Motor neuron (in vitro differentiated cells): ENCODE measurements at places on chromosomes 16 and 17.

GRCh38 chr17:19414396-19415280, 3.6 kb downstream of the RNF112 start:
- ATAC-seq = no peak

DNA sequence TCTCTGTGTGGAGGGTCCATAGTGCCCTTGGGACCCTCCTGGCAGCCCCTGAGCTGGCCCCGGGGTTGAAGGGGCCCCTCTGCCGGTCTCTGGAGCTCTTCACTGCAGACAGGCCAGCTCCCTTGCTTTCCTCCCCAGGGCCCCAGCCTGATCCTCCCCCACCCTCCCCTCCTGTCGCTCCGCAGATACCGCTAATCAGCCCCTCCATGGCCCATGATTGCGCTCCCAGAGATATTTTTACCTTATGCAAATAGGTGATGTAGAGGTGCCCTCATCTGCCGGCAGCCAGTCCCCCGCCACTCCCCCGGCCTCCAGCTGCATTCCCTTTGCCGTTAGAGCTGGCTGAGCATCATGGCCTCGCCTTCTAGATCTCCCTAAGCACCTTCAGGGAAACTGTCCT, 9.2 kb downstream of the MMP15 start:
- peak; percentile 36 for ATAC-seq

- no peak for ATAC-seq
Observed at GRCh38 chr16:81528256-81528655, 83.6 kb downstream of the CMIP start.

GRCh38 chr17:46072998-46073397, 73.9 kb downstream of the STH start:
- ATAC-seq = no peak

DNA sequence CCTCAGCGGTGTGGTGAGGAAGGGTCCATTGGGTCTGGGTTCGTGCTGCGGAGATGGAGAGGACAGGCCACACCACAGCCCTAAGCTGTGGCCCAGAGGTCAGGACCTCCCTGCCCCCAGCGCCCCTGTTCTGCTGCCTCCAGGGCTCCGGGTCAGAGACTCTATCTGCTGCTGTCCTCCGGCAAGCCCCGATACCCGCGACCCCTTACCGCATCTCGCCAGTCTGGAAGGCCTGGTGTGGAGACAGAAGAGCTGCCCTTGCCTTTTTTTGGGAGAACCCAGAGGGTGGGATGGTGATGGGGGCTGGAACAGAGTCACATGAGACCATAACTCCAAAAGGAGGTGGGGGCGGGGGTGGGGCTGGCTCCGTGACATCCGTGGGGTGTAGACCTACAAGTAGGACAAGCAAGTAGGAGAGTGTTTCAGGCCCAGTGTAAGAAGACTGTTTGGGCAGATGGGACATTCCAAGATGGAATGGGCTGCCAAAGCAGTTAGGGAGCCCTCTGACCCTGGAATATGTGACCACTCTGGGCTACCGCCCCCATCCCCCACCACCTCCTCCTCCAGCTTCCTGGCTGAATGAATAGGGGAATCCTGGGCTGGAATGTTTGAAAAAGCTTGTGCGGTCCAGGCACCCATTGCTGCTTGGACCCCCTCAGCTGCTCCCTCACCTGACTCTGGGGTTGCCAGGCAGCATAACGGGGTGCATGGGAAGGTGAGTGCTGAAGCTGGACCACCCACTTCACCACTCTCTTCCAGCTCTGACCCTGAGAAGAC, 1.4 kb downstream of the XYLT2 start:
- ATAC-seq = no peak

DNA sequence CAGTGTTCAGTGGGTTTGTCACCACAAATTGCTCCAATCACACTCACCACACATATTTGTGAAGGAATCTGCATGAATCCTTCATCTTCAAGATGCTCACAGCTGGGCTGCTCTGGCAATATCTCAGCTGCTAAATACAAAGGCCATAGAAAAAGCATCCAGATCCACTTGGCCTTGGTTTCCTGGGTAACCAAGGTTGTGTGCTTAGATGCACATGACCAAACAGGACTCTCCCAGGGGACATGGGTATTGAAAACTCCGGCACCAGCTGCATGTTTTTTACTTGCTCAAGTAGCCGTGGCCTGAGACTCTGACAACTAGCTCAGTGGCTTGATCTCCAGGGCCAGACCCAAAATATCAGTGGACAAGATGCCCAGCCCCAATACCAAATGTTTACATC, 131.3 kb downstream of the CBLN1 start:
- no peak for ATAC-seq

GRCh38 chr16:88569985-88570690, at the start of gene ZC3H18:
Gene ZC3H18, plus strand, starts transcription at chr16:88570403. Its CDS starts 6,721 bp downstream, at chr16:88577124.
- ATAC-seq = peak; percentile 88

DNA sequence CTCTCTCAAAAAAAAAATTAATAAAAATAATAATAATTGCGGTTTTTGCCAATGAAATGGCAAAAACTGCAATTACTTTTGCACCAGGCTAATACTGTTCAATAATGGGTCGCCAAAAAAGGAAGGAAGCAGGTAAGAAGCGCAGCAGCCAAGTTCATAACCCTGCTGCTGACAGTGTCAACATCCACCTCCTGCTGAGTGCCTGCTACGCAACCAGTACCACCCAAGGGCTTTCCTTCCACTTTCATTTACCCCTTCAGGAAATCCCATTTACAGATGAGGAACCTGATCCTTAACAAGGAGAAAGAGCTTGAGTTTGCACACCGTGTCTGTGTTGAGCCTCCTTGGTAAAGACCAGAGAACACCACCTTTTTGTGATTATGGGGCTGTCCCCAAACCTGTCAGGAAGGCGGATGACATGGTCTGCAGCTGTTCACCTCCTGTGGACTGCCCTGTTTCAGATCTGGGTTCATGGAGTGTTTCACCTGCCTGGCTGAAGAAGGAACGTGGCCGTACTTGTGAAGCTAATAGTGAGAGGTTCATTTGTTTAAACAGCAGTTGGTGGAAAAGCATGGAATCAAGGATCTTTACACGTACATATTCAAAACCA, 378.0 kb downstream of the SLC39A11 start:
- ATAC-seq = no peak

- no peak for ATAC-seq
Observed at GRCh38 chr17:82043507-82043906, 6.0 kb upstream of the DCXR start.

DNA sequence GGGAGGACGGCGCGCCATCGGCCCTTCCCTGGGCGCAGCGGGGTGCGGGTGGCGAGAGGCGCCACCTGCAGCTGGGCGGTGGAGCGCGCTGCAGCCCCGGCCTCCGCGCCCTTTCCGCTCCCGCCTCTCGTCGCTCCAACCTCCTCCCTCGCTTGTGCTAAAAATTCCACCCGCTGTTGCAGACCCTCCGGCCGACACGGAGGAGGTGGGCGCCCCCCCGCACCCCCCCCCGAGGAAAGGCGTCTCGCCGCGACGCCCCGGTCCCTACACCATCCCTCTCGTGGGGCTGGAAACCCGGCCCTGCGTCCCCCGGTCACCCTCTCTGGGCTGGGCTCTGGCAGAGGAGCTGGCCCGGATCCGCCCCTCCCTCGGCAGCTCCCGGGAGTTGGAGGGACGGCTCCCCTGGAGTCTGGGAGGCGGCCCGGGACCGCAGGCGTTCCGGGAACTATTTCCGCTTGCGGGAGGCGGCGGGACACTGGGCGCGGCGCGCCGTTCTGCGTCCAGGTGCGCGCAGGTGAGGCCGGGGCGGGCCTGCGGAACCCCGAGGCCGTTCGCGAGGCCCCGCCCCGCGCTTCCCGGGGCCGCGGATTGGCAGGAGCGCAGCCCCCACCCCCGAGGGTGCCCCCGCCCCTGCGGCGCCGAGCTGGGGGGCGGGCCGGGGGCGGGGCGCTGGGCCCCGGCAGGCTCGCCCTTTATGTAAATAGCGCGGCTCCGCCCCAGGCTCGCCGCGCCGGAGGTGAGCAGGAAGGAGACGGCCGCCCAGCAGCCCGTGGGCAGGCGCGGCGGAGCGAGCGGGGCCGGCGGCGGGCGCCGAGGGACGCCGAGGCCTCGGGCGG, at the start of gene LLGL2:
TSS of gene LLGL2 (plus strand) at position 728 of the 836 bp plus-strand sequence. CDS start 17,730 bp downstream, outside the sequence.
- ATAC-seq = peak; percentile 84

- ATAC-seq = no peak
Observed at GRCh38 chr17:15381707-15382106, 40.3 kb upstream of the TEKT3 start.

GRCh38 chr17:42678951-42679491, 2.2 kb upstream of the PLEKHH3 start:
- no peak for ATAC-seq

DNA sequence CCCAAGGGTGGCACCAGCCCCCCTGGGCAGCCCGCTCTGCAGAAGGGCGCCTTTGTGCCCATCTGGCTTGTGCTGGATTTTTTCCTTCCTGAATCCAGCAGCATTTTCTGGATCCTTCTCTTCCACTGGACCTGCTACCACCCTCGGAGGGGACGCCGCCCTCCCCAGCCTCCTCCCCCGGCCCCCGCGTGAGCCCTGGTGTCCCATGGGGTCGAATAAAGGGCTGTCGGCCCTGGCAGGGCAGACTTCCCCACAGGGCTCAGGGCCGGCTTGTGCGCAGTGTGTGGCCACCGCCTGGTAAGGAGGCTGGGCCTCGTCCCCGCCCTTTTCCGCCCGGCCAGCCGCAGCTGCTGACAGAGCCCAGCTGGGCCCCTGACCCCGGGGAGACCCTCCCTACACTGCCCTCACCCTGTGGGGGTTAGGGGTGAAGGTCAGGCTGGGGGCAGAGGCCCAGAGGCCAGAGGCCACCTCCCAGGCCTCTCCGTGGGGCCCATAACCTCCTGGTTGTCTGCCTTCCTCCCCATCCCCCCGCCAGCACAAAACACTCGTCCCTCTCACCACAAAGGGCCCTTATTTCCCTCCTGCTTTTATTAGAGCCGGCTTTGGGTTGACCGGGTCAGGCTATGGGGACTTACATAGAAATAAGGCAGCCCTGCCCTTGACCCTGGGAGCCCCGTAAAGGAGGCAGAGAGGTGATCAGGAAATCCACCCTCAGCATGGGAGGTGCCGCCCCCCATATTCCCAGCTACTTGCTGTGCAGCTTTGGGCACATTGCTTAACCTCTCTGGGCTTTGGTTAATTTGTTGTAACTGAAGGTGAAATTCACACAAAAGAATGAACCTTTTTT, 179.3 kb upstream of the CIBAR2 start:
- ATAC-seq = peak; percentile 41

GRCh38 chr17:34182036-34182803, 72.9 kb upstream of the CCL2 start:
- ATAC-seq = peak; percentile 14

GRCh38 chr16:56600398-56600999, 7.9 kb upstream of the MT2A start:
- ATAC-seq = peak; percentile 62

- no peak for ATAC-seq
Observed at GRCh38 chr17:44602970-44603369, 45.7 kb downstream of the FZD2 start.

- ATAC-seq = no peak
Observed at GRCh38 chr17:40515011-40515410, 13.6 kb upstream of the TNS4 start.

- ATAC-seq = no peak
Observed at GRCh38 chr17:70636517-70637133, 467.3 kb downstream of the KCNJ2 start.

DNA sequence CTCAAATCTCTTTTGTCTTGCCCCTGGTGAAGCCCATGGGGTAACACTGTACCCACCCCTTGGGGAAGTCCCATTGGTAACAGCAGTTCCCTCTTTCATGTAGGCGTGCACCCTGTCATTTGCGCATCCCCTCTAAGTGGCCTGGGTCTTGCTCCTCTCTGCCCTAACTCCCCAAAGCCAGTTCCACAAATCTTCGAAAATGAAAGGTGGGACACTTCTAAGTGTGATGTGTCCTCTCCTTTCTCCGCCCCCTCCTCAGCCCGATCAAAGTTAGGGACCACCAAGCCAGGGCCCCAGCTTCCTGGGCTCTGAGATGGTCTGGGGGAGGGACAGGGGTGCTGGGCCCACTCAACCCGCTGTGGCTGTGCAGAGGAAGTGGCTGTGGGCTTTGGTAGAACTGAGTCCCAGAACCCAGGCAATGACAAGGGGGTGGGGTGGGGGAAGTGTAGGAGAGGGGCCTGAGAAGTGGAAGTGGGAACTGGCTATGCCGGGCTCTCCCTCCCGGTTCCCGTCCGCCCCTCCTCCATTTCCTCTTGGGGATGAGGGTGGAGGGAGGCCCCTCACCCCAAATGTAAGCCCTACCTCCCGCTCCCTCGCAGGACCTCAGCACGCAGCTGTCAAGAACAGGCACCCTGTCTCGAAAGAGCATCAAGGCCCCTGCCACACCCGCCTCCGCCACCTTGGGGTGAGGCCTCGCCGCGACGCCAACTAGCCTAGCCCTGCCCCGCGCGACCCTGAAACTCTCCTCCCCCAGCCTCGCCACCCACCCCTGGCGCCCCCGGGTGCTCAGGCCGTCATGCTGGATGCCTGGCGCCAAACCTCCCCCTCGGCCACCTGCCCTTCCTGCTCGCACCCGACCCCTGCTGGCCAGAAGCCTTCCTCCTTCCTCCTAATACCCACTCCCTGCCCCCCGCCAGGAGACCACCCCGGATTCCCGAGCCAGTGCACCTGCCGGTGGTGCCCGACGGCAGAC, 8.7 kb downstream of the ABI3 start:
- ATAC-seq = no peak

GRCh38 chr17:48596000-48596734, 2.6 kb upstream of the HOXB5 start:
- ATAC-seq = peak; percentile 30

DNA sequence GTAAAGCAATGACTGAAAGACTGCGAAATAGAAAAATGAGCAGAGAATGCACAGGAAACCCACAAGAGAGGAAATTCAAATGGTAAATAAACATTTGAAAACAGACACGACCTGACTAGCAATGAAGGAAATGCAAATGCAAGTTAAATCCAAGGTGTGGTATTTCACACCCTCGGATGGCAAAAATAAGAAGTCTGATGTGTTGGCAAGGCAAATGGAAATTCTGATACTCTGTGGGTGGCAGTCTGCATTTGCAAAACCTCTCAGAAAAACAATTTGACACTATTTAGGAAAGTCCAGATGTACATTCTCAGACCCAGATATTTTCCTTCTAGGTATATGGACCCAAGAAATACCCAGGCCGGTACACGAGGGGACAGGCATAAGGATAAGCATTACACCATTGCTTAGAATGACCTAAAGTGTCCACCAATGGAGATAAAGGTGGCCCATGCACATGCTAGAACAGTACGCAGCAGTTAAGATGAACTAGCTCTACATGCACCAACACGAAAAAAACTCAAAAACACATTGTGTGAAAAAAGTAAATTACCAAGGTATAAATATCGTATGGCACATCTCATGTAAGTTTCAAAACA, 116.7 kb downstream of the GAS7 start:
- ATAC-seq = no peak

DNA sequence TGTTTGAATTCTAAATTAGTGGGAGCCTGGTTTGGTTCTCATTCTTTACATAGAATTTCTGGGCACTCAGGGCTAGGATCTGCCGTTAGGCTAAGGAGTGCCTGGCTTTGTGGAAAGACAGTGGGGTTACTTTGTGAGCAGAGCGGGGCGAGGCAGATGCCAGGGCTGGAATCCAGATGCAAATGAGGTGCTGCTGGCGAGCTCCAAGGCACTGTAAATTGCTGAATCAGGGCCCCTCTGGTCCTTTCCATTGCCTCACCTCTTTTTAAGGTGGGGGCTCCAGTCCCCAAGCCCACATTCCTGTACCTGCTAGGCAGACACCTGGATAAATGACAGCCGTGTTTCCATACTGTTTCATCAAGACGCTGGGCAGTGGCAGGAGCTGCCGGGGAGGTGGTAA, 33.8 kb downstream of the PIPOX start:
- ATAC-seq = peak; percentile 11

- no peak for ATAC-seq
Observed at GRCh38 chr17:42798011-42798382, 507 bp downstream of the COA3 start.

GRCh38 chr17:35732806-35733136, 1.3 kb downstream of the RASL10B start:
- ATAC-seq = no peak
